ENCODE measurements at places on chromosomes 13 and 19. TPM values are rescaled to one million over a fixed set of nuclear protein-coding genes. Genes with fewer than 3 reads are reported as not detected.

DNA sequence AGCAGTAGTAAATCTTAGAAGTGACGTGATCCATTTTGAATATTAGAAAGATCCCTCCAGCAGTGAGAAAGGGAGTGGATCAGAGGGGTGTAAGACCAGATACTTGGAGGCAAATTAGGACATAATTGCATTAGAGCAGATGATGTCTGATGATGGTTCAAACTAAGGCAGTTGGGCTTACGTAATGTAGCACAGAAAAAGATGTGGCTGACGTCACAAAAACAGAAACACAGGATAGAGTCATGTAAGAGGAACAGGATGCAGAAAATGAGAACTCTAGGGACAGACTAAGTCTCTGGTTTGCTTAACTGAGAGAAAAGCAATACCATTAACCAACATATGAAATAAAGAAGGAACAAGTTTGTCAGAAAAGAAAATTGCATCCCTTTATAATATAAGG, 392.5 kb upstream of the DACH1 start:
- no peaks in the 10 kb centered on the region for H3K27me3 ChIP-seq
- H3K36me3 ChIP-seq: no peaks in the 10 kb centered on the region
- H3K27ac ChIP-seq: no peak overlapping the region
- no peak for DNase-seq

- no peak for DNase-seq
- H3K36me3 ChIP-seq: no peaks in the 10 kb centered on the region
- H3K4me3 ChIP-seq: no peak overlapping the region
- H3K27me3 ChIP-seq: no peaks in the 10 kb centered on the region
These were observed 22.2 kb upstream of the ERVV-1 start for GRCh38 chr19:52991484-52991883.

Gene HSD17B14
- 0.35 TPM for total RNA-seq

GRCh38 chr19:55212447-55212846, 3.1 kb upstream of the PTPRH start:
- peak; percentile 21 for DNase-seq
- H3K27ac ChIP-seq: no peak overlapping the region
- no peak overlapping the region for H3K4me3 ChIP-seq
- peaks cover 11% of the 10 kb centered on the region for H3K4me1 ChIP-seq

DNA sequence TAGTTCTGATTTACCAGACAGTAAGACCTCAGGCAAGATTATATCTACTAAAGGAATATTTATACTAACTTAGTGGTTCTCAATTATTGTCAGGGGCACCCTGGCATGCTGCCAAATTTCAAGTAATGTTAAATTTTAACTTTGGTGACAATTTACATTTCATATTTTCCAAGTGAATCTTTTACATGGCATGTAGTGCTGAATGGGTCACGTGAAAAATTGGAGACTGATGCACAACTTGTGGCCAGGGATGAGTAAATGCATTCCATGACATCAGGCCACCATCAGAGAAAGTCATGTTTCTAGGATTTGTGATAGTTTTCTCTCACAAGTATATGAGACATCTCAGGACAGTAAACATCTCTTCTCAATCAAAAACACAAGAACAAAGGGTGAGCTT, 202.6 kb upstream of the SOX21 start:
- no peak for DNase-seq
- H3K27ac ChIP-seq: no peak overlapping the region
- H3K36me3 ChIP-seq: no peaks in the 10 kb centered on the region
- no peak overlapping the region for H3K4me3 ChIP-seq
- H3K4me1 ChIP-seq: no peaks in the 10 kb centered on the region
- H3K27me3 ChIP-seq: no peaks in the 10 kb centered on the region

- DNase-seq: no peak
- peaks cover 51% of the 10 kb centered on the region for H3K27me3 ChIP-seq
- H3K4me3 ChIP-seq: no peak overlapping the region
- H3K36me3 ChIP-seq: no peaks in the 10 kb centered on the region
- H3K4me1 ChIP-seq: peaks cover 56% of the 10 kb centered on the region
These were observed 3.8 kb upstream of the TSHZ3 start for GRCh38 chr19:31352782-31353651.

All from CD4-positive, alpha-beta memory T cell (primary cell).